ENCODE measurements at places on chromosomes 6 and 20. TPM values are rescaled to one million over a fixed set of nuclear protein-coding genes. Genes with fewer than 3 reads are reported as not detected.

TJAP1 gene
- total RNA-seq = 40.0 TPM

MCCD1 gene
- total RNA-seq = not detected

CYP24A1 gene
- total RNA-seq = 0.81 TPM

HDAC2 gene
- total RNA-seq = 55.3 TPM

Data from PC-3 (cell line).